ENCODE measurements at places on chromosomes 12 and 14.

DNA sequence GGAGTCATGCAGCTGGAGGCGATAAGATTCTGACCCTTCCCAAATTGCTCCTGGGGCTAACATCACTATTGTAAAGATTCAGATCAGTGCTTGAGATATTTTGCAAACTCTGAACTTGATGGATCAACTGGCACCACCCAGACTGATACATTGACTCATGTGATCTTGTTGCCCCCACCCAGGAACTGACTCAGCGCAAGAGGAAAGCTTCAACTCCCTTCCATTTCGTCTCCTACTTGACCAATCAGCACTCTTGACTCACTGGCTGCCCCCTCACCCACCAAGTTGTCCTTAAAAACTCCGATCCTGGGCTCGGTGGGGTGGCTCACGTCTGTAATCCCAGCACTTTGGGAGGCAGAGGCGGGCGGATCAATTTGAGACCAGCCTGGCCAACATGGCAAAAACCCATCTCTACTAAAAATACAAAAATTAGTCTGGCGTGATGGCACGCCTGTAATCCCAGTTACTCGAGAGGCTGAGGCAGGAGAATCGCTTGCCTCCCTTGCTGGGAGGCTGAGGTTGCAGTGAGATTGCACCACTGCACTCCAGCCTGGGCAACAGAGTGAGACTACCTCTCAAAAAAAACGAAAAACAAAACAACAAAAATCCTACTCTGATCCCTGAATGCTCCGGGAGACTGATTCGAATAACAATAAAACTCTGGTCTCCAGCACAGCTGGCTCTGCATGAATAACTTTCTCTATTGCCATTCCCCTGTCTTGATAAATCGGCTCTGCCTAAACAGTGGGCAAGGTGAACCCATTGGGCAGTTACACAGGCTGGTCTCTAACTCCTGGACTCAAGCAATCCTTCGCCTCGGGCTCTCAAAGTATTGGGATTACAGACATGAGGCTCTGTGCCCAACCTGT lies 9.8 kb upstream of the ARF6 start:
- DNase-seq = no peak

DNA sequence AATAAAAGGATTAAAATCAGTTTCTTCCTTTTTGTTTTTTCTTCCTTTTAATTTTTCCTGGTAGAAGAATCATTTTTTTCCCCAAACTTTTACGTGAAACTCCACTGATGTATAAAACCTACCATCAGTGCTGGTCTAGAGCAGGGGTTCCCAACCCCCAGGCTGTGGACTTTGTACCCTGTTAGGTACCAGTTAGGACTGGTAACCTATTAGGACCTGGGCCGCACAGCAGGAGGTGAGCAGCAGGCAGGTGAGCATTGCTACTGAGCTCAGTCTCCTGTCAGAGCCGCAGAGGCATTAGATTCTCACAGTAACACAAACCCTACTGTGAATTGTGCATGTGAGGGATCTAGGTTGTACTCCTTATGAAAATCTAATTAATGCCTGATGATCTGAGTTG lies 10.1 kb downstream of the SMCO2 start:
- DNase-seq = no peak

- DNase-seq = no peak
Measured at GRCh38 chr14:70759398-70759797, 49.9 kb downstream of the MAP3K9 start.

DNA sequence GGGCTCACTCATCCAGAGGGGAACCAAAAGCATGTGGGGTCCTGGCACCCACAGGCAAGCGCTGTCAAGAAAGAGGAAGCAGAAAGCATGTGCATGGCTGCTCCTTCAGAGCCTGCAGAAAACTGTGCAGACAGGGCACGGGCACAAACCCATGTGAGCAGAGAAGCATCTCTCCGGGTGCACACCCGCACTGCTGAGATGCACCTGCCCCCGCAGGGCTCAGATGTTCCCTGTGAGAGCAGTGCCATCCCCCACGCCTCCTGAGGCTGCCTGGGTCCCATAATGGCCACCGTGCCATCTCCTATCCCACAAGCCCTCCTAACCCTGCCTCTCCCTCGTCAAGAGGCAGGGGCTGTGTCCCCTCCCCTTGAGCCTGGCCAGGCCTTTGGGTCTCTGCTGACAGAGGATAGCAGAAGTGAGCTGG lies 32.3 kb upstream of the INF2 start:
- DNase-seq = no peak

DNA sequence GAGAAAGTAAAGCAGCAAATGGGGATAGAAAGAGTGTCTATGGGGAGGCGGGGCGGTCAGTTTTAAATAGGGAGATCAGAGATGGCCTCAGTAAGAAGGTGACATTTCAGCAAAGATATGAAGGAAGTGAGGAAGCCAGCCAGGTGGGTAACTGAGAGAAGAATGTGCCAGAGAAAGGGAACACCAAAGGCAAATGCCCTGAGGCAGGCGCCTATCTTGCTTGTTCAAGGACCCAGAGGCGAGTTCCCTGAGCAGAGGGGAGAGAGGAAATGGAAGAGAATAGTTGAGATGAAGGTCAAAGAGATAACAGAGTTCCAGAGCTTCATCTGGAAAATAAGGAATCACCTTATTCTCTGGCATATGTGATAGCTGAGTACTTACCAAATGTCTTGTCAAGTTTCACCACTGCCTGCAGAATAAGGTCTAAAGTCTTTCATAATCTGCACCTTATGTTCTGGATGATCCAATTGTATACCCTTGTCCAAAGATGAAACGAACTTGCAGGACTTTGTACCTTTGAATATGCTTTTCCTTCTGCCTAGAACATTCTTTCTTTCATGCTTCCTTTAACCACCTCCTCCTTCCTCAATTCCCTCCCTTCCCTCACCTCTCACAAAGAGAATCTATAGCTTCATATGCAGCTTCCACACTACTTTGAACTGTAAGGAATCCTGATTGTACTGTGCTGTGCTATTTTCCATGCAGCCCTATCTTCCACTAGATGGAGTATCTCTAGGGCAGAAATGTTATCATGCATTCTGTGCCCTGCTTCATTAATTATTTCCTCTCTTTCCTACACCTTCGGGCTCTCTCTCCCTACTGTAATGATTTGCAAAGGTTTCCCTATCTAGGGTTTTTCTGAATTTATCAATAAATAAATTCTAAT lies 38.5 kb downstream of the GNPTAB start:
- no peak for DNase-seq

DNA sequence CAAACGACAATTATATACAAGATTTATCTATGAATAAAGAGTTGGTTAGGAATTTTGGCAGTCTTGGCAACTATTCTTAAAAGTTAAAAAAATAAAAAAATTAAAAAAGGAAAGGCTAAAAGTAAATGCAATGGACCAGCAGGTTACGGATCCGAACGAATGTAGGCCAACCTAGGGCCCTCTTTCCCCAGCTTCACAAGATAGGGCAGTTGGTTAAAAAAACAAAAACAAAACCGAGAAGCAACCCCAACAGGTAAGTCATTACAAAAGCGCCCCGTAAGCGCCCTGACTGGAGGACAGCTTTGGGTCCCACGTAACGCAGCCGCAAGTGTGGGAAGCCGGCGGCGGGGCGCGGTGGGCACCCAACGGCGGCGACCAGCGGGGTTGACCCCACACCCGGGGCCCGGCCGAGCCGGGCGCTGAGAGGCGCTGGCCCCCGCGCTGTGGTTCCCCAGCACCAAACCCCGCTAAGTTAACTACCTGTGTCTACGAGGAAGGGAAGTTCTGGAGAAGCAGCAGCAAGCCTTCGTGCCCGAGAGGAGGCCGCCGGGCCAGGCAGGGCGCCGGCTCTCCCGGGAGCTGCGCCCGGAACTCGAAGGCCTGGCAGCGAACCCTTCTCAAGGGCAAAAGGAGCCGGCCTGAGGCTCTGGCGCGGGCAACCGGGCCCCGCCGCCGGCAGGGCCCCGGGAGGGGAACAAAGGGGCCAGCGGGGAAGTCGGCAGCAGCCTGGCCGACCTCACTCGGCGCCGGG lies 882 bp downstream of the HECTD1 start:
- DNase-seq = peak; percentile 41

DNA sequence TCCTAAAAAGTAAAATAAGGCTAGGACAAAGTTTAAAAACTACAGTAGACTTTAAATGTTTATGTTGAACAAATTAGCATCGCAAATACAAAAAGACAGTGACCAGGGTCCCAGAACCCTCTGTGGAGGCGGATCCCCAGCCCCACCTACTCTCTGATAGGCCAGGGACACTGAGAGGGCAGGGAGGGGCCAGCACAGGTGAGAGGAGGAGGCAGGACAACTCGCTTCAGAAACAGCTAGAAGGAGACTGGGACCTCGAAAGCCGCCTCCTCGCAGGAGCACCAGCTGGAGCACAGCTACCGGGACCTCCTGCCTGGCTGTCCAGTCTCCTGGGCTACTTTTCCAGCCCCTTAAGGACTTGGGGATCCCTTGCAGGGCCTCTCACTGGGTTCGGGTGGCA lies 992 bp downstream of the DNAH10 start:
- DNase-seq = no peak

- DNase-seq = no peak
Measured at GRCh38 chr12:115891556-115892164, 385.8 kb downstream of the MED13L start.

GRCh38 chr12:27705263-27705662 lies 5.4 kb upstream of the MRPS35 start:
- no peak for DNase-seq

DNA sequence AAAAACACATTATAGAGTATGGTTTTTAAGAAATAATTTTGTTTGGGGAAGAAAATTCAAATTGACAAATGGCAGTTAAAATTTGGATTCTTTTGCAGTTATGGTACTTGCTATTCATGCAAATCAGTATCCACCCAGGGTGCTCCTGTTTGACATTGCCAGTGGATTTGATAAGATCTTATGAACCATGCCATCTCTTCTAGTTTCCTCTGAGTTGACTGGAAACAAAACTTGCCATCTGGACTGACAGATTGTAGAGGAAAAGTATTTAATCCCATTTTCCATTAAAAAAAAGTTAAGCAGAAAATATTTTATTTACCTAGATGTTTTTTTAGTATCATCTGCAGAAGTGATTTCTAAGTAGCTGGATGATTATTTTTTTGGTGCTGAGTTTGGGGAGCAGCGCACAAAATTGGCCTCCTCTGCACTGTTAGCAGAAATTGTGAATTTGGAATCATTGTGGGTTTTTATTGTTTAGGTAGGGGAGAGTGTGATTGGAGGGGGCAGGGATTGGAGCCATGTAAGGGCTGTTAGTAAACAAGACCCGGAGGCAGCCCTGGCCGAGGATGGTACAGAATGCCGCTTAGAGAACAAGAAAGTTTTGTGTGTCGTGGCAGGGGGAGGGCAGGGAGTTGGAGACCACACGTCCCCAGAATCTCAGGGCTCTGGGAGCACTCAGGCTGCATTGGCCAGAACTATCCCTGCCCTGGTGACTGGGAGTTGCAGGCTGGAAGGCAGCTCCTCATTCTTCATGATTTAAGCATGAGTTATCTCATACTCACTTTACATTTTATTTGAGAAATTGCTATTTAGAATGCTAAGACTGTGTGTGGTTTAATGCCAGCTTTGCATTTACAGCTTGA lies 56.6 kb downstream of the WDR20 start:
- no peak for DNase-seq

GRCh38 chr12:64633940-64634337 lies 23.6 kb downstream of the RASSF3 start:
- DNase-seq = no peak

DNA sequence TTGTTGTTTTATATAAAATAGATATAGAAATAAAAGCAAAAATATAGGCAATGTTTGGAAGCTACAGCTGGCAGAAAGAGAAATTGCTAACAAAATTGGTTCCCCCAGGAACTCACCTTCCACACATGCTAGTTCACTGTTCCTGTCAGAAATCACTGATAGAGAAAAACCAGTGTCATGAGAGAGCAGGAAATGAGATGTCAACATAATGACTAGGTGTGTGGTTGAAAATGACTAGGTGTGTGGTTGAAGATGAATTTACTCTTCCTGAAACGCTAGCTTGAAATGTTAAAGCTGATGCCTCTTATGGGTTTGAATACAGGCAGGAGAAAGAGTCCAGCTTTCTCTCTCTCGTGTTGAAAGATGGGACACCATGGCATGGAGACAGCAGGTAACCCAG lies 216.3 kb downstream of the C12orf42 start:
- peak; percentile 58 for DNase-seq

- DNase-seq = no peak
Measured at GRCh38 chr12:96769400-96769799, 137.7 kb upstream of the NEDD1 start.

DNA sequence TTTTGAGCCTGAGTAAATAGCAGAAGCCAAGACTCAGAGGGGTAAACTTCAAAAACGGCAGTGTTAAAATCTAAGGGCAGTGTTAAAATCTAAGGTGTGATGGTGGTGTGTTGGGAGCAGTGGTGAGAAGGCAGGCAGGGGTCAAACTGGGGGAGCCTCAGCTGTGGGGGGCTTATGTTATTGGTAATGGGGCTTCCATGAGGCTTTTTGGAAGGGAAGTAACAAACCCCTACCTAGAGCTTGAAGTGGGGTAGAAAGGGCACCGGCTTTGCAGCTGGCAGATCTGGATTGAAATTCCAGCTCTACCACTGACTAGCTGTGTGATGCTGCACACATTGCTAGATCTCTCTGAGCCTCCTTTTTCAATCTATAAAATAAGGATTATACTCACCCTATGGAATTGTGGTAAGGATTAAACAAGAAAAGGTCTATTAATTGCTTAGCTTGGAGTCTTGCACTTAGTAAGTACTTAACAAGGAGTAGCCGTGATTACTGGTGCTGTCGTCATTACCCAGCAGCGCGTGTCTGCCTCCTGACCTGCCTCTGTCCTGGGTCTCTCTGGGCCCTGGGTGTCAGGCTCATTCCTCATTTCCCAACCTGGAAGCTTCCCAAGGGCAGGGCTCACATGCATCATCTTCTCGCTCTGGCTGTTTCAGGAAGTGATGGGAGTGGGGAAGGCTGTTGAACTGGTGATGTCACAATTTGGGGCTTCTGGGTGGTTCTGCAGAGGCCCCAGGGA lies 18.5 kb upstream of the KRT80 start:
- DNase-seq = no peak

All from GM12864 (cell line).